ENCODE measurements at places on chromosomes 5 and 9.

GRCh38 chr5:11166923-11167322 is 405.9 kb upstream of the DAP start:
- no peak for DNase-seq

GRCh38 chr5:171757853-171758535 is 27.6 kb upstream of the SMIM23 start:
- no peak for DNase-seq

- DNase-seq: no peak
Measured at GRCh38 chr9:112780450-112781036, 30.0 kb downstream of the SNX30 start.

GRCh38 chr5:176152930-176153311 is 85.3 kb upstream of the SIMC1 start:
- DNase-seq: no peak

- no peak for DNase-seq
Measured at GRCh38 chr5:63118221-63118620, 539.6 kb downstream of the LRRC70 start.

- DNase-seq: no peak
Measured at GRCh38 chr5:60504342-60504741, 195.6 kb downstream of the DEPDC1B start.

DNA sequence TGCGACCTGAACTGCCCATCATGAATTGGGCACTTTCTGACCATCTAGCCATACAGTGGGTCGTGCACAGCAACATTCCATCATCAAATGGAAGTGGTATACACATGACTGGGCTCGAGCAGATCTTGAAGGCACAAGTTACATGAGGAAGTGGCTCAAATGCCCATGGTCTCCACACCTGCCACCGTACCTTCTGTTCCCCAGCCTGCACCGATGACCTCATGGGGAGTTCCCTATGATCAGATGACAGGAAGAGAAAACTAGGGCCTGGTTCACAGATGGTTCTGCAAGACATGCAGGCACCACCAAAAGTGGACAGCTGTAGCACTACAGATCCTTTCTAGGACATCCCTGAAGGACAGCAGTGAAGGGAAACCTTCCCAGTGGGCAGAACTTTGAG is 21.8 kb downstream of the MTMR12 start:
- no peak for DNase-seq

GRCh38 chr9:137050570-137050969 is 3.3 kb downstream of the ENTPD2 start:
- no peak for DNase-seq

DNA sequence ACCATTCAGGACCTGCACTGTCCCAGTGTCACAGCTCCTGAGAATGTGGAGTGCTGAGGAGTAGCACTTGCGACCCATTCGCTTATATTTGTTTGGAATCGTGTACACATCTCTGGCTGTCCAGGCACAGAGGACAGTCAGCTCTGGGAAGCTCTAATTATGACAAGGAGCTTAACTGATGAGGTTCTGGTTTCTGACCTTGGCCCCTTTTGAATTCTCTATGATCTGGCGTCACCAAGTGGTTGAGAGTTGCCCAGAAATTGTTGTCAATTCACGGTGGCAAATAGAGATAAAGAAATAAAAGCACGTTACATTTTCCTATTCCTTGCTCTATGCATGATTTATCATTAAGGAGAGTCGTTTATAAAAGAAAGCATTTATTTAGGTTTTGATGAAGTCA is 34.9 kb upstream of the LECT2 start:
- DNase-seq: no peak

- no peak for DNase-seq
Measured at GRCh38 chr5:41793141-41793770, 77.0 kb downstream of the OXCT1 start.

GRCh38 chr5:67605730-67606585 is 409.4 kb upstream of the CD180 start:
- no peak for DNase-seq

DNA sequence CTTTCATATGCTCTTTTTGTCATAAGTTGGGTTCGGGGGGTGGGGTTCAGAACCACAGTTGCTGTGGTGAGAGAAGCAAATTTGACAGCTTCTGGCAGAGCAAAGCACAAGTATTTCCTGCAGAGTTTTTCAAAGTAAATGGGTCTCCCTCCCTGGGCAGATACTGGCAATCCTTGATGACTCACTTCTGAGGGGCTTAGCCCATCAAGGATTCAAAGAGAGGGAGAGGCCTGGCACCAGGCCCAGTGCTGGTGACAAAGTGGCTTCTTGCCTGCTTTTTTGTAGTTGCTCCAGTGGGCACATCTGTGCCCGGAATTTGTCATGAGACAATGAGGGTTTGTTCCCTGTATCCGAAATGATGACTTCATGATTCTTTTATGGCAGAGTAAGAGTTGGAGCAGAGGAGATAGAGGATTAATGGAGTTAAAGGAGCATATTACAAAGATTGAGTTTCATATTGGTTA is 46.6 kb upstream of the TNC start:
- no peak for DNase-seq

- no peak for DNase-seq
Measured at GRCh38 chr5:173780235-173781234, 107.6 kb upstream of the CPEB4 start.

DNA sequence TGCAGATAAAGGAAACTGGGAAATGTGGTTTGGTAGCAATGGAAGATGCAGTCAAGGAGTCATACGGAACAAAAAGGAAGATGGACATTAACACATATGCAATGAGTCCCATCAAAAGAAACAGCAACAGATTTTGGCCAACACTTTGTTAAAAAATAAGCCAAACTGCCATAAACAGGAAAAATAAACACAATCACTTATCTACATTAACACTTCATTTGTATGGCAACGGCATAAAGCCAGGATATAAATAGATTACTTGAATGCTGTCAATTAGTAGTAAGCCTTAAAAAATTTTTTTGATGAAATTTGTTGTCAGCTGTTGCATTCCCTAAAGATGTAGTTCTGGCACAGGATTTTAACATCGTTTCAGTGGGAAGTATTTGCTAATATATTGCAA is 190.8 kb downstream of the CDH12 start:
- DNase-seq: no peak

GRCh38 chr9:120152295-120152694 is 427.7 kb downstream of the CDK5RAP2 start:
- no peak for DNase-seq

- DNase-seq: no peak
Measured at GRCh38 chr5:31771500-31771899, 132.6 kb downstream of the PDZD2 start.

GRCh38 chr9:22131817-22132216 is 122.7 kb upstream of the CDKN2B start:
- DNase-seq: no peak

GRCh38 chr5:72067682-72068470 is 39.4 kb upstream of the MAP1B start:
- no peak for DNase-seq

- no peak for DNase-seq
Measured at GRCh38 chr5:58073243-58073642, 386.6 kb downstream of the PLK2 start.

DNA sequence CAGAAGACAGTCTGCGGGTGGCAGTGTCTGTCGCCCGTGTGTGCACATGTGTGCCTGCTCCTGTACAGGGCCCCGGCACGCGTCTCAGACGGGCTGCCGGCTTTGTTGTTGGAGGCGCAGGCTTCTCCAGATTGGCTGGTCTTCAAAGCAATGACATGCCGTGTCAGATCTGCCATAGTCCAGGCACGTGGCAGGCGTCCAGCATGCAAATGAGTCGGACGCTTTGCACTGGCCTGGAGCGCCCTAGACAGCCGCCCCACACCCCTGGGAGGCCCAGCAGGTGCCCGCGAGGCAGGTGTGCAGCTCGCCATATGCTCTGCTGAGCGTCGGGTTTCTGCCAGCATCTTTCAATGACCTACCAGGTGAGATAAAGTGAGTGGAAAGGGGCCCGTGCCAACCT is 71.5 kb downstream of the GADD45G start:
- DNase-seq: peak; percentile 92

DNA sequence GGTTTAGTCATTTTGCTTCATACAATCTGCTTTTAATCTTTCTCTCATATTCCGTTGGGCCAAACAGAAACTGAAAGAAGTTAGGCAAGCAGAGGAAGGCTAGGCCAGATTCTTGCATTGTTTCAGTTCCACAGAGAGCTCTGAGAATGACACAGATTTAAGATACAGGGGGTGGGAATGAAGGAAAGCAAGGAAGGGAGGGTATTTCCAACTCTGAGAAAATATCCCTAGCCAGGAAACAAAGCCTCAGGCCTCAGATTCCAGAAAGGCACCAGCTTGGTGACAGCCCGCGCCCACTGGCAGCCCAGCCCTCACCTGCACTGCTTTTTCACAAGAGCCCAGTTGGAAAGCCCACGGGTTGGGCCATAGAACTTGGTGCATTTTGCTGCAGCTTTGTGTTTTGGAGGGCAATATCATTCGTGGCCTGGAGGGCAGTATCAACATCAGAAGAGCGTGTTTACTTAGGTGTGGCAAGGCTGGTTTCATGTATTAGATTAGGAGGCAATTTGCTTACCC is 63.5 kb downstream of the ENC1 start:
- no peak for DNase-seq

- DNase-seq: peak; percentile 67
Measured at GRCh38 chr9:124011460-124012301, at the start of gene LHX2. Gene LHX2, plus strand, starts transcription at chr9:124011768. Its CDS starts 581 bp downstream, at chr9:124012349.

GRCh38 chr5:5385331-5385662 is 37.2 kb upstream of the ICE1 start:
- DNase-seq: no peak

GRCh38 chr9:8486095-8486494 is 686.5 kb upstream of the DMAC1 start:
- peak; percentile 7 for DNase-seq

DNA sequence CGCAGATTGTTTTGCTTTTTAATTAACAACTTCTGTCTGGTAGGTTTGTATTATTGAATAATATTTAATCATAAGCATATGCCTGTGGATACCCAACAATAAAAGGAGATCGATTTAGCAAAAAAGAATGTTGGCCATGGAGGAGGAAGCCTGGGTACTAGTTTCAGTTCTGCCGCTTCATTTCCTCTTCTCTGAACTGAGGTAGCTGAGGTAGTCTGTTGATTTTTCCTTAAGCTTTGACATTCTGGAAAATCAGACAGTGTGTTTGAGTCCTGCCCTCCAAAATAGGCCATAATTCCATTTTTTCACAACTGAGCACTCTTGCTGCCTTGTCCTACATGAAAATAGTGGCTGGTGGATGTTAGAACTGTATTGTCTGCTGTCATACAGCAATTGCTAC is 6.0 kb upstream of the GPR21 start:
- DNase-seq: no peak

- no peak for DNase-seq
Measured at GRCh38 chr9:70135176-70135575, 91.5 kb downstream of the MAMDC2 start.

DNA sequence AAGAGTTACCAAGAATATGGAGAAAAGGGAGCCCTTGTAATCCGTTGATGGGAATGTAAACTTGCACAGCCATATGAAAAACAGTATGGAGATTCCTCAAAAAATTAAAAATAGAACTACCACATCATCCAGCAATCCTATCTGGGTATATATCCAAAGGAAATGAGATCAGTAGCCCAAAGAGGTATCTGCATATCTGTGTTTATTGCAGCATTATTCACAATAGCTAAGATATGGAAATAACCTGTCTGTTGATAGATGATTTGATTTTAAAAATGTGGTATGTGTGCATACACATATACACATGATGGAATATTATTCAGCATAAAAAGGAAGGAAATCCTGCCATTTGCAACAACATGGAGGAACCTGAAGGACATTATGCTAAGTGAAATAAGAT is 48.3 kb upstream of the EBF1 start:
- no peak for DNase-seq

GRCh38 chr5:184471-184870 is 6.8 kb upstream of the LRRC14B start:
- DNase-seq: no peak

DNA sequence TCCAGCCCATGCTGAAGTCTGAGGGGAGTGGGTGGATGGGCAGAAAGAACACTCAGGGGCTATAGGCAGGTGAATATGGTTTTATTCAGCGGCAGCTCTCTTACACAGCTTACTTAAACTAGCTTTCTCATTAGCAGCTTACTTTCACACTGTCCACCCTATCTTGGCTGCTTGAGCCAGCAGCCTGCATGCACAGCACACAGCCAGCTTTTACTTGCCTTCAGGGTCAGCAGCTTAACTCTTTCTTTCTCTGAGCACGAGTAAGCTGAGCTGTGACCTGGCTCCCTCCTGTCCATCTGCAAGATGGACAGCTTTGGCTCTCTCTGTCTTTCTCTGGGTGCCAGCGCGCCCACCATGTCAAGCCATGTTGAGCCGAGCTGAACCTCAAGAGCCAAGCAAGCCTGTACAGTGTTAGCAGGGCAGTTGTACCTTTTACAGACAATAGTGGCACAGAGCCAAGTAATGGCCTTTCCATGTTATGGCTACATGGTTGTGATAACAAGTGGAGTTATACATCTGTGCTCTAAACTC is 1054.9 kb downstream of the PTPRD start:
- no peak for DNase-seq

- no peak for DNase-seq
Measured at GRCh38 chr5:53463909-53464621, 16.4 kb upstream of the FST start.

GRCh38 chr5:169914766-169915165 is 65.5 kb downstream of the INSYN2B start:
- DNase-seq: no peak

DNA sequence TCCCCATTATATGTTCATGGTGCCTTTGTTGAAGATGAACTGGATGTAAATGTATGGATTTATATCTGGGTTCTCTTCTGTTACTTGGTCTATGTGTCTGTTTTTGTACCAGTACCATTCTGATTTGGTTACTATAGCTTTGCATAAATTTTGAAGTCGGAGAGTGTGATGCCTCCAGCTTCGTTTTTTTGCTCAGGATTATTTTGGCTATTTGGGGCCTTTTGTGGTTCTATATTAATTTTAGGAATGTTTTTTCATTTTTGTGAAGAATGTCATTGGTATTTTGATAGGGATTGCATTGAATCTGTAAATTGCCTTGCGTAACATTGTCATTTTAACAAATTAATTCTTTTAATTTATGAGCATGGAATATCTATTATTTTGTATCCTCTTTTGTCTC is 36.6 kb upstream of the ZNF366 start:
- no peak for DNase-seq

- DNase-seq: no peak
Measured at GRCh38 chr5:171623551-171624097, 162.0 kb upstream of the SMIM23 start.

DNA sequence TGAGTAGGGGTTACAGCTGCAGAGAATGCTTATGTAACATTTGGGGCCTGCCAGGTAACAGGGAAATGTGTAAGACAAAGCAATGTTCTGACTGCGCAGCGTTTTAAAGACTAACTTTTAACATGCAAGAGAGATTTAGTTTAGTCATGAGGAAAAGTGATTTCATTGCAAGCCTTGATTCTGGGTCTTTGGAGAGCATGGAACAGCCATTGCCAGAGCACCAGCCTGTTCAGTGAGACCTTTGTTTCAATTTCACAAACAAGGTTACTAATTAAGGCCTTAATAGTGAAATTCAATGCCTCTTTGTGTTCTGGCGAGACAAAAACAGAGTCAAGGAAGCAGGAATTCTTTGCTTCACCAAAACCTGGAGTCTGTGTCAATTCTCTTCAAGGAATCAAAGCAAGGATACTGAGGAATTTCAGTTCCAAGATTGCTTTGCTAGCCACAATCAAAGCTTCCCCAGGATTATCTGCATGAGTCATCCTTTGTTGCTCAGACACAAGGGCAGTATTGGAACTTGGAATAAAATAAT is 14.4 kb downstream of the CKMT2 start:
- no peak for DNase-seq

GRCh38 chr5:131550606-131551005 is 84.4 kb downstream of the RAPGEF6 start:
- DNase-seq: no peak

Data from NCI-H2107 (cell line).